Chondrocyte (in vitro differentiated cells): ENCODE measurements at places on chromosomes 2 and 18.

GRCh38 chr18:37669991-37670534 lies 104.5 kb upstream of the CELF4 start:
- DNase-seq = no peak

GRCh38 chr2:212078103-212078502 lies 460.5 kb downstream of the ERBB4 start:
- no peak for DNase-seq

DNA sequence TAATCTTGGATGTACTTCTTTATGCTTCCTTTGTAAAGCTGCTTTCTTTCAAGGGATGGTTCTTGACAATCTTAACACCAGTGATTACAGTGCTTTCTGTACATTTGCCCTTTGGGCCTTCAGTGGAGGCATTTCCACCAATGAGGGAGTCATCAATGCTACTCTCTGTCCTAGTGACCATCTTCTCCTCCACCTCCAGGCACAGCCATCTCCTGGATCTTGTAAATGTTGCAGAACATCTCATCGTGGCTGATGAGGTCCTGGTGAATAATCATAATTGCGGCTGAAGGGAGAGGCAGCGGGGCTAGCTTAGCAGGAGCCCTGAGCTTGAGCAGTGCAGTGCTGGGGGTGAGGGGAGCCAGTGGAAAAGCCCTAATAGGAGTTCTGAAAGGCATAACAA lies 32.5 kb downstream of the IDH1 start:
- no peak for DNase-seq

DNA sequence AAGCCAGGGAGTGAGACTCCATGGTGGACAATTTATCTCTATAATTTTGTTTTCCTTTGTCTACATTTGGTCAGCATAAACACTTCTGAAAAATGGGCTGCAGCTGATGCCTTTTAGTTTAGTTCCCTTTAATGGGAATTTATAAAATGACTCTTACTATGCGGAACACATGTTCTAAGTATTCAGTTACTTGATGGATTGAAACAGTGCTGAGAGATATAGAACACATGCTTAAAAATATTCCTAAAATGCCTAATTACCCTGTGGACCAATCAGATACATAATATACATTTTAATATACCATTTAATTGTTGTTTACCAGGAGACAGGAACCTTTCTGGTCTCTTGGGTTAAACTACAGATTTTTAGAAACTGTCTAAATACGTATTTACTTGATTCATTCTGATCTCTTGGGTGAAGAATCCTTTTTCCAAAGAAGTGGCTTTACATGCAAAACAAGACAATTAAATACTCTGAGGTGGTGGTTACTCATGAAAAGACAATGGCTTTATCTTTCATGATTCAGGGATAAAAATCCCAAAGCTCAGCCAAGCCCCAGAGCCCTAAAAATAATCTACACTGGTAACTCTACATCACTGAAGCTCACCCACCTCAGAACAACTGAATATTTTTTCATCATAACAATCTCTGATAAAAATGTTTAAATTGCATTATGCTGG lies 128.1 kb upstream of the SERTAD2 start:
- no peak for DNase-seq

- DNase-seq = no peak
Observed at GRCh38 chr2:27889774-27890145, 427 bp downstream of the RBKS start.

DNA sequence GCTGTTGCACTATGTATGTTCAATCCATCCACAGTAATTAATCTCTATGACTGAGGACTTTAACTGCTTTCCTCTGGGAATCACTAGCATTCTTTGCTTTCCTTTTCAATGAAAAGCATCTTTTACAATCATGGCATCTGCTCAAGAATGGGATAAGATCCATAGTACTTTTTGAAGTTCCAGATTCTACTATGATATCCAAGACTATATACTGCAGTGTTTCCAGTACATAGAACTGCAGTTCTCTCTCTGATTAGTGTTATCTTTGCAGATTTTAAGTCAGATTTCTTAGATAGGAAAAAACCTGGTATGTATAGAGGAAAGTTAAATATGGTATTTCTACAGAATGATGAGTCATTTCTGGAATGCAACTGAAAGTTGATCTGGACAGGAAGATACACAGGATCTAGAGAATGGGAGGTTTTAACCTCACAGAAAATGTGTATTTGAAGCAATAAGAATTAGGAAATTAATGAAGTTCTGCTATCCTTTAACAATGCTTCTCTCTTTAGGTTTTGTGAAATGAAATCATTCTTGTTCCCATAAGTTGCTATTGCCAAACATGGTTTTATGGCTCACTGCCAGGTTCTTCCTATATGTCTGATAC lies 670.7 kb downstream of the ERBB4 start:
- no peak for DNase-seq
